Forelimb muscle (tissue), 1 donor: ENCODE measurements at places on chromosomes 7 and 10.

GRCh38 chr7:24504040-24504439 lies 69.2 kb upstream of the PALS2 start:
- DNase-seq = no peak

DNA sequence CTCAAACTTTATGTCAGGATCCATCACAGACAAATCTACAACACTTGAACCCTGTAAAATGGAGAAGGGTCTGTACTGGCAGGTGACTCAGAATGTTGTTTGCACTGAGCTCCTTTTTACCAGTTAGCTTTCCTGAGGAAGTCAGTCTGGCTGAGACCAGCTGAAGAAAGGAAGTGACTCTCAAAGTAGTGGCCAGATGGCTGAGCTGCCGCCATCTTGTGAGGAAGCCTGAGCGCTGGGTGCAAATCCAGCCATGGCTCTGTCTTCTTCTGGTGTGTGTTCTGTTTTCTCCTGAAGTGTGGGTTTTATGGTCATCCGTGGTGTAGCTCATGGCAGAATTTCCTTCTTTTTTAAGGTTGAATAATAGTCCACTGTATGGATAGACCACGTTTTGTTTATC lies 25.5 kb upstream of the ECHDC3 start:
- no peak for DNase-seq

- DNase-seq = no peak
These were observed 10.1 kb downstream of the OTUD1 start for GRCh38 chr10:23448802-23449570.

- DNase-seq = no peak
These were observed 245.7 kb downstream of the WDR11 start for GRCh38 chr10:121096617-121097431.

DNA sequence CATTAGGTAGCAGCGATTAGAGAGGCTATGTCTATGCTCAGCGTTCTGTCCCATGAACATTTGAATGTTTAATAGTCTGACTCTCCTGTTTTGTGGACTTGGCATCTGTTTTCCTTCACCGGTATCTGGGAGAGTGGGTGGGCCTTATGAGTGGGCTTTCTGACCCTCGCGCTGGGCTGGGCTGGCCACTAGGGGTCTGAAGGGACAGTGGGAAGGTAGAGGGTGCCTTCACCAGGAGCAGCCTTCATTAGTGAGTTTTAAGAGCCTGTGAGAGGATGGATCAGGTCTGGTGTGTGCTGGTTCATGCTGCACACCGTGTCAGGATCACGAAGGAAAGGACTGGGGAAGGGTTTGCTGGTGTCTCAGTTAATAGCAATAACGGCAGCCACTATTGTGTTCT lies 33.4 kb downstream of the DCLRE1A start:
- no peak for DNase-seq
